ENCODE measurements at places on chromosomes 3 and 15.

- no peak for DNase-seq
These were observed 8.9 kb upstream of the ADPGK start for GRCh38 chr15:72792431-72792830.

DNA sequence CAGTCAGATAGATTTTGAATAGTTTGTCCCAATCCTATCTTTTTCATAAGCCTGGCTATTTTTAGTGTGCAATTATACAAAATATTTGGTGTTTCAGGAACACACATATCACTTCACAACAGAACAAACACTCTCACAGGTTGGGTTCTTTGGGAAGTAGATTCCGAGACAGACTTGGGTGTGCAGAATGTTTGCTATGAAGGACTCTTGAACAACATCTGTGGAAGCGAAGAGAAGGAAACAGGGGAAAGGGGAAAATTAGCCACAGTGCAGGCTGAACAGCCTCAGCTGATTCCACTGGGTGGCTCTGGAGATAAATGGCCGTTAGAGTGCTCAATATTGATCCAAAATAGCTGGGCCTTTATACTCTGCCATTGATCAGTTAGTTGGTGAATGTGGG is 61.8 kb downstream of the GUCA1C start:
- no peak for DNase-seq

DNA sequence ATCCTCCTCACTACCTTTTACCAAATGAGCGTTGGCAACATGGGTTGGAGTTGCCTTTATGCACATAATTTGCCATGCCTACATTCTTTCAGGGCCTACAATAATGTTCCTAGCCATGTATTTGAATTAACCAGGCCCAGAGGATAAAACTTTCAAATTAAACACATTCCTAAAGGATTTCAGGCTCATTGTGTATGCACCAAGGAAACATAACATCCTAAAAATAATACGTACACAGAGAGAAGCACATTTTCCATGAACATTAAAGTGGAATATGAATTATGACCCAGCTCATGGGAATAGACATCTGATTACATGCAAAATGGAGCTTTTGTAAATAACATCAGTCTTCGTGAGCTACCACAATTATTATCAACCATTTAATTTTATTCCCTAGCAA is 203.3 kb downstream of the RORA start:
- DNase-seq = no peak

DNA sequence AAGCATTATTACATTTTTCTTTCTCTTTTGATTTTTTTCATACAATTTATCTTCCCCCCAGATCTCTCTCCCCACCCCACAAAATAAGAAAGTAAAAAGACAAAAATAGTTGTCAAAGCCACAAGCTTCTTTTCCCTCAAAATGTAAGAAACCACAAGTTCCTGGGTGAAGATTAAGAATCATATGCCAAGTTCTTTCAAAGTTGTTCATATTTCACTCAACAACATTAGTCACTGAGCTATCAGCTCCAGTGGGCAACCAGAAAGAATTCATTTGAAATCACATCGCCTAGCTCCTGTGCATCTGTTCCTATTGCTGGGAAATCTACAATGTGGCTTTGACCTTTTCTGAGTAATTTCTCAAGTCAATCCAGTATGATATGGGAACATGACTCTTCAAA is 681.6 kb upstream of the ARPP21 start:
- no peak for DNase-seq

- no peak for DNase-seq
These were observed 36.4 kb upstream of the MTHFS start for GRCh38 chr15:79933231-79933630.

- DNase-seq = no peak
These were observed 10.0 kb downstream of the ANKDD1A start for GRCh38 chr15:64921711-64922110.

DNA sequence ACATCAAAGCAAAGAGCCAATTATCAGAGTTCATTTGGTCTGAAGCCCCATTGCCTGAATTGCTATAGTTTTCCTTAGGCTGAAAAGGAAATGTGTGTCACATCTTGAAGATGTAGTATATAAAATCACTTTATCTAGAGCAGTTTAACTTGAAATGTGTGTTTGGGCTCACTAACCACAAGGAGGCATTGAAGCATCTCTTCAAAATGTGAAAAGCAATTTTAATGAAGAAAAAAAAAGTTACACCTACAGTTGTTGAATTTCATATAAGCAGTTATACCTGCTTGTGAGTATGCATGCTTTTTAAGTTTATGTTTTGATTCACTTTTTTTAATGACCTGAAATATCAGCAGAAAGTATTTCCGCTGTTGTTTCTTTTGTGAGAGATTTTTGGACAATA is 129.3 kb downstream of the IQCH start:
- no peak for DNase-seq

- no peak for DNase-seq
These were observed 270.2 kb downstream of the CADM2 start for GRCh38 chr3:85228966-85229365.

DNA sequence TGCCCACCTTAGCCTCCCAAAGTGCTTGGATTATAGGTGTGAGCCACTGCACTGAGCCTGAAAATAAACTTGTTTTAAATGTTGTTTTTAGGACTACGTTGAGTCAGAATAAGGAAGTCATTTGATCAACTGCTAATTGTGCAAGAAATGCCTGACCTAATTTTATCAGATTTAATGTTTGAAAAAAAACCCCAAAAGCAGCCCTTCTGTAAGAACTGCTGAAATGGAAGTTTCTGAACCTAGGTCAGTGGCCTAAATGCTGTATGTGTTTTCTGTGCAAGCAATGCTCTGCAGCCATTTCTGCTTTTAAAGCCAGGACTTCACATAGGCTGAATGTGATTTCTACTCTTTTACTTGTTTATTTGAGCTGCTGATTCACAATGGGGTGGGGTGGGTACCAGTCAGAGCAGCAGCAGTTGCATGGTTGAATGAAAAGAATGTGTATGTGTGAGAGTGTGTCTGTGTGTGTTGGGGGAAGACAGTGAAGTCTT is 6.6 kb downstream of the GPX1 start:
- DNase-seq = no peak

- DNase-seq = no peak
These were observed 35.0 kb upstream of the VPS8 start for GRCh38 chr3:184776916-184777315.

DNA sequence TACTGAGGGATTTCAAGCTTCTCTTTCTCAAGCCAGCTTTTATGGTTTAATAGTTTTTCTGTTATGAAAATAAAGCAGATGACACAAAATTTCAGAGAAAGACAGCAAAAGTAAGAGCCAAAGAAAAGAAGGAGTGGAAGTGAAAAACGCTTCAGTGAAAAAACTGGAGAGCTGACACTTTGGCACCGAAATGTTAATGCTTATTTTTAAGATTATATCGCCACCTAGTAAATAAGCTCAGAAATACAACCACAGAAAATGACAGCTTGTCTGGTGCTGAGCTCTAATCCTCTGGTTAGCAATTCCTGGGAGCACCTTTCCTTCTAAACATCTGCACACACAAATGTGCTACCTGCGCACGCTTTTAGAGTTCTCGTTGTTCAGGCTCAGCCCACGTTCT is 101.6 kb downstream of the ZPLD1 start:
- peak; percentile 83 for DNase-seq

- DNase-seq = no peak
These were observed 20.4 kb upstream of the MAP6D1 start for GRCh38 chr3:183845608-183846288.

DNA sequence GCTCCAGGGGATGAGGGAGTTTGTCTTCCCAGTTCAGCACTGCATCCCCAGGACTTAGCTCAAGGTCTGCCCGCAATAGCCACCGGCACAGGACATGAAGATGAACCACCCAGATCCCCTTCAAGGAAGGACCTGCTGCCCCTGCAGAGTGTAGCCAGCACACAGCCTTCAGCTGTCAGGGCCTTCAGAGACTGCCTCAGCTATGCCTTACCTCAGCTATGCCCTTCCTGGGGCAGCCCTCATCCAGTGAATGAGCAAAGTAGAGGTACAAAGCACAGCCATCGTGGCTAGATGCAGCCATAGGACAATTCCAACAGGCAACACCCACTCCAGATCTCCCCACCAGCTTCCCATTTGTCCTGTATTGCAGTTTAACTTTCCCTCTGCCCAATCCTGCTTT is 291.2 kb upstream of the STT3B start:
- DNase-seq = no peak

- DNase-seq = no peak
These were observed 964.6 kb downstream of the SI start for GRCh38 chr3:164113371-164114332.

GRCh38 chr3:16109929-16110328 is 64.6 kb upstream of the GALNT15 start:
- no peak for DNase-seq

GRCh38 chr15:101178931-101179330 is 72.9 kb downstream of the CHSY1 start:
- DNase-seq = no peak

- no peak for DNase-seq
These were observed 126.8 kb upstream of the CPNE4 start for GRCh38 chr3:132161608-132162007.

GRCh38 chr15:81286621-81287121 is 37.3 kb downstream of the STARD5 start:
- DNase-seq = no peak

DNA sequence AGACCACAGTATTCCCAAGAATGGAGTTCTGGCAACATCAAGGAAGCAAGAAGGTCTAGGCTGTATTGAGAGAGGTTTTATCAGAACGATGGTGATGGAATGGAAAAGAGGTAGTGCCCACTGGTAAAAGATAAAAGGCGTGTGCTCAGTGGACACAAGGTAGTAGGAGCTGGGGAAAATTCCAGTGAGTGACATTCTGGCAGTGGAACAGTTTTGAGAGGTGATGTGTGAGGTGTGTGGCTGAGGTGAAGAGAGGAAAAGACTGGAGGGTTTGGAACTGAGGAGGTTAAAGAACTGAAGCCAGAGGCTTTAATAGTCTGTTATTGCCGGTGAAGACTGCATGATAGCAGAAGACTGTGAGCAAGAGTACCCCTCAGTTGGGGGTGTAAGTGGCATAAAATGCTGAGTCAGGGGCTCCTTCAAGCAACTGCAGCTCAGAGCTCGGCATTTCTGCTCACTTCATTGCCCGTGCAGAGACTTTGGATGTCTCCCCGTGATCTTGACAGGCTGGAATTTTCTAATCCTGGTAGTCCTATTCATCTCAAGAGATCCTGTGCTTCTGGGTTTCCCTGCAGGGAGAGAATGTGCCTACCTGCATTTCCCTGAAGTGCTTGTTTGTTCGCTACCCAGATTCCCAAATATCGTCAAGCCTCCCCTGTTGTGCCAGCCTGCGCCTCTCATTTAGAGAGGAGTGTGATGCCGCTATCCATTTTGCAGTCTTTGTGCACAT is 191.0 kb downstream of the SATB1 start:
- peak; percentile 3 for DNase-seq

GRCh38 chr3:115042351-115042750 is 104.7 kb downstream of the ZBTB20 start:
- DNase-seq = no peak

DNA sequence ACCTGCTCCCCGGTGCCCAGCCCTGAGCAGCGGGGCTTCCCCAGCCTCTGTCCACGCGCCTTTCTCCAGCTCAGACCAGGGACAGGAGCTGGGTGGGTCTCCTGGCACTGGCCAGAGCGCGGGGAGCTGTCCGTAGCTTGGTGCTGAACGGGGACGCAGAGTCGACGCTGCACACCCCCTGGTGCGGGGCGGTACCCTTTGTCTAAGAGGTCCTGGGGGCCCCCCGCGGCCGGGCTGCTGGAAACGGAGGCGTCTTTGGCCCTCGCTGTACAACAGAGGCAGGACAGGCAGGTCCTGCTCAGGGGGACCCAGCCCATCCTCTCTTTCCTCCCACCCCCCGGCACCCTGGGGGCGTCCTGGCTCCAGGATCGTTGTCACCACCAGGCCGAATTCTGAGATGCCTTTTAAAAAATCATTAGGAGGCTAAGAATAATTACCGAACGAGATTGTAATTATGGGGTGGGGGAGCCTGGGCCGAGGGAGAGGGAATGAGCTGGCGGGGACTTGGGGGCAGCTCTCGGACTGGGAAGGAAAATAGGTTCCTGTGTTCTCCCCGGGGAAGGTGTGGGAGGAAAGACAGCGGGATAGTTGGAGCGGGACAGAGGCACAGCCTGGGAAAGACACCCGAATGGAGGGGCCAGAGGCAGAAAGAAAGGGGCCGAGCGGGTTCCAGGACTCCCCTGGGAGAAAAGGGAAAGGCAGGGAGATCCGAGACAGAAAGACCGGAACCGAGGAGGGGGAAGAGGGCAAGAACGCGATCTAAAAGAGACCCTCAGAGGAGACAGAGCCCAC is 4.1 kb upstream of the SKOR1 start:
- no peak for DNase-seq

GRCh38 chr3:137762674-137763593 is 1.2 kb upstream of the SOX14 start:
- no peak for DNase-seq

GRCh38 chr15:94968133-94968532 is 736.8 kb downstream of the MCTP2 start:
- peak; percentile 10 for DNase-seq

GRCh38 chr3:26246901-26247300 is 375.7 kb upstream of the LRRC3B start:
- DNase-seq = no peak

DNA sequence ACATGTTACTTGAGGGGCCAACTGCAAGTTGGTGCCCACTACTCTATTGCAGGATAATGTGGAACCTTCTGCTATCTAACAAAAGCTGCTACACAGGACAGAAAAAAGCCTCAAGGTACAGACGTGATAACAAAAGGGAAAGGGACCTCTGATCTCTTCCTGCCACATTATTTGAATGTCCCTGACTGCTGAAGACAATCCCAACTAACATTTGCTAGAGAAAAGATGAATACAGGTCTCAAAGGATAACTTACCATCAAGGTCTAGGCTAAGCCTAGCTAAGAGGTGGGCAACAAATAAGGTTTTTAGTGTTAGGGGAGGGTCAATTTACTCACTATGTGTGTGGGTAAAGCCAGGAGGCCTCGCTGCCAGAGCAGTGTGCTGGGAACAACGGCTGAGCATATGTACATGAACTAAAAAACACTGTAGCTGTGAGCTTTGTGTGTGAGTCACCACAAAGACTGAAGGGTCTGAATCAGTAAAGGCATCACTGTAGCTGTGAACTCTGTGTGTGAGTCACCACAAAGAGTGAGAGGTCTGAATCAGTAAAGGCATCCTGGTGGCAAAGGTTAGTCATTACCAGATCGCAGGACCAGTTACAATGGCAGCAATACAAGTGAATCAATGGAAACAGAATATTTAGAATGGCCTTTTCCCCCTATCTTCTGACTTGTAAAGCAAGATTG is 111.7 kb downstream of the LMLN start:
- DNase-seq = peak; percentile 69

DNA sequence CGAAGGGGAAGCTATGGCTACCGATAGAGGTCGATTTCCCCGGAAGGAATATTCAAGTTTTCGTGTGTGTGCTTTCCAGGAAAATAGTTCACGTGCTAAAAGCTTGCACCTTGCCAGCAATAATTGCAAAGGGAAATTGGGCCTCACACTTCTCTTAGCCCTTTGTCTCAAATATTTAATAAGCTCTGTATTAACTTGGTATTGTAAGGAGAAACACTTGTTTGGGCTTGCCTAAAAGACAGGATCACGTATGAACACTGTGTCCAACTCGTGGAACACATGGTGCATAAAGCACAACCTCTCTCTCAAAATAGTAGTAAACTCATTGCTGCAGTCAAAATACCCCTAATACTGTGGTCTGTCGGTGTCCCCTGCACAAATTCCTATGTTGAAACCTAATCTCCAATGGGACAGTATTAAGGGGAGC is 352 bp upstream of the TMF1 start:
- DNase-seq = no peak

- DNase-seq = no peak
These were observed 125.0 kb upstream of the SMAD3 start for GRCh38 chr15:66940368-66940767.

All from brain (organoid and tissue), 16 donors.